ENCODE measurements at places on chromosomes 2 and 18. TPM values are rescaled to one million over a fixed set of nuclear protein-coding genes. Genes with fewer than 3 reads are reported as not detected.

Gene PFN4
- 0.49 TPM for total RNA-seq

Gene SFT2D3
- total RNA-seq = 11.0 TPM

Gene CRYGC
- not detected for total RNA-seq

Gene KANSL1L
- total RNA-seq = 25.9 TPM

Gene TMEM178A
- total RNA-seq = 2.5 TPM

Gene STARD6
- not detected for total RNA-seq

Gene PIEZO2
- 33.2 TPM for total RNA-seq

Gene SRD5A2
- total RNA-seq = 2.9 TPM

Gene MYO3B
- total RNA-seq = 0.82 TPM

Gene C2orf80
- total RNA-seq = not detected

Gene ATP5F1A
- 265 TPM for total RNA-seq

- no peak overlapping the region for H3K4me3 ChIP-seq
- H3K36me3 ChIP-seq = no peaks in the 10 kb centered on the region
- H3K27ac ChIP-seq = no peak overlapping the region
- peaks cover 5% of the 10 kb centered on the region for H3K4me1 ChIP-seq
- DNase-seq = no peak
Observed at GRCh38 chr2:148218326-148219075, 197.6 kb downstream of the MBD5 start.

- no peaks in the 10 kb centered on the region for H3K36me3 ChIP-seq
- no peak overlapping the region for H3K27ac ChIP-seq
- no peak overlapping the region for H3K4me3 ChIP-seq
- no peak for DNase-seq
Observed at GRCh38 chr2:62785216-62785615, 79.7 kb downstream of the EHBP1 start.

GRCh38 chr18:10240973-10241372 is 213.5 kb upstream of the APCDD1 start:
- no peak overlapping the region for H3K27ac ChIP-seq
- no peaks in the 10 kb centered on the region for H3K36me3 ChIP-seq
- H3K4me1 ChIP-seq = peaks cover 50% of the 10 kb centered on the region
- no peak overlapping the region for H3K4me3 ChIP-seq

DNA sequence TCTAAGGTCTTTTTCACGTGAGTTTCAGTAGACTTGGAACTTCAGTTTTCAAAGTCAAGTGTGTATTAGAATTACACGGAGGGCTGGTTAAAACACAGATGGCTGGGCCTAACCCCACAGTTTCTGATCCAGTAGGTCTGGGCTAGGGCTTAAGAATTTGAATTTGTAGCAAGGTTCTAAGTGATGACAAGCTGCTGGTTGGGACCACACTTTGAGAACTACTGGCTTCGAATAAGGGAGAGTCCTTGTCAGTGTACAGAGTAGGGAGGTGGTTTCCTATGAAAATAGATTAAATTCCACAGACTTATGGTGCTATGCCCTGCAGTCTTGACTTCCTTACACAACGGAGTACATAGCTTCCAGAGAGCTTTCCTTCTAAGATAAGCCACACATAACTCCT is 4.5 kb downstream of the RHOB start:
- peaks cover 8% of the 10 kb centered on the region for H3K4me1 ChIP-seq
- peaks cover 3% of the 10 kb centered on the region for H3K36me3 ChIP-seq
- H3K27ac ChIP-seq = peak overlapping the region; percentile 89
- H3K27me3 ChIP-seq = no peaks in the 10 kb centered on the region

DNA sequence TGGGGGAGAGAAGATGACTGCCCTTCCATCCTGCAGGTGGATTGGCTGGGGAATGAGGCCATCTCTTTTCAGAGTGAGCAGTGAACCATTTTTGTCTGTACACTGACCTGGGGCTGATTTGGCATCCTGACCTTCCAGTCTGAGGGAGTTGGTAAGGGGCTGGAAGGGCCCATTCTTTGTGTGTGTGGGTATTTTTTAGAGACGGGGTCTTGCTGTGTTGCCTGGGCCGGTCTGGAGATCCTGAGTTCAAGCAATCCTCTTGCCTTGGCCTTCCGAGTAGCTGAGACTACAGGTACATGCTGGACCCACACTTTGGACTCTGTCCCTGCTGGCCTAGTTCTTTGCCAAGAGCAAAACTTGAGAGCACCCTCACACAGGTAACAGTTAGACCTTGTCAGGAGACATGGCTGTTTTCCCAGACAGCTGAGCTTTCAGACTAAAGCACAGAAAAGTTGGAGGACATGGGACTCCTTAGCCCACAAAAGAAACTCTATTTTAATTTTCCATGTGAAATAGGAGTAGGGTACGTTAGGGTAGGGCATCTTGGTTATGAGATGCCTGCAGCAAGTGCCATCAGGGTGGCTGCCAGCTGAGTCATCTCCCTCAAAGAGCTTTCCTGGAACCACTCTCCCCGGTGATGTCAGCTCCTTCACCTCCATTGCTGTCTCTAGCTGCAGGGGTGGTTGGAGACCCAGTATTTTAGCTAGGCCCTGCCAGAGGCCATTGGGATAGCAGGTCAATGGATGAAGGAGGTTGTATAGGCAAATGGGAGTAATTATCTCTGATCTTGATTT is 60.7 kb downstream of the DGKD start:
- no peak overlapping the region for H3K4me3 ChIP-seq
- no peak for DNase-seq
- H3K4me1 ChIP-seq = peaks cover 30% of the 10 kb centered on the region
- no peaks in the 10 kb centered on the region for H3K27me3 ChIP-seq
- no peaks in the 10 kb centered on the region for H3K36me3 ChIP-seq

DNA sequence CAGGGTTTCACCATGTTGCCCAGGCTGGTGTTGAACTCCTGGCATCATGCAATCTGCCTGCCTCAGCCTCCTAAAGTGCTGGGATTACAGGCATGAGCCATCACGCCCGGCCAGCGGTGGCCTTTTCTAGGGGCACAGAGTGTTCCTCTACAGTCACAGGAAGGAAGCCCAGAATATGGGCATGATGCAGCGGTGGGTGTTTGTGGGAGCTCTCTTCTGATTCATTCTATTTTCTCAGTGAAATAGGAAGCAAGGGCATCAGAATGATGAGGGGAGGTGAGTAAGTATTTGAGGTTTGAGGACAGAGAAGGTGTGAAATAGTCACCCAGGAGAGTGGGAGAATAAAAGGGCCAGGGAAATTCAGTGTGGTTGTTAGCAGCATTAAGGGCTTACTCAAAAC is 70.3 kb upstream of the PSME4 start:
- H3K4me3 ChIP-seq = no peak overlapping the region
- H3K27ac ChIP-seq = no peak overlapping the region
- no peaks in the 10 kb centered on the region for H3K27me3 ChIP-seq
- H3K4me1 ChIP-seq = no peaks in the 10 kb centered on the region
- DNase-seq = no peak
- H3K36me3 ChIP-seq = no peaks in the 10 kb centered on the region

DNA sequence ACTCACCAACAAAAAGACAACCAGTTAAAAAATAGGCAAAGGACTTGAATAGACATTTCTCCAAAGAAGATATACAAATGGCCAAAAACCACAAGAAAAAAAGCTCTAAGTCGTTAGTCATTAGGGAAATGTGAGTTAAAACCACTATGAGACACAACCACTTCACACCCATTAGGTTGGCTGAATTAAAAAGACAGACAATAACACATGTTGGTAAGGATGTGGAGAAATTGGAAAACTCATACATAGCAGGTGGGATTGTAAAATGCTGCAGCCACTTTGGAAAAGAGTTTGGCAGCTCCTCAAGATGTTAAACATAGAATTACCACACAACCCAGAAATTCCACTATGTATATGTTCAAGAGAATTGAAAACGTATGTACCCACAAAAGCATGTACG is 117.6 kb upstream of the SPATS2L start:
- no peak overlapping the region for H3K4me3 ChIP-seq
- H3K36me3 ChIP-seq = no peaks in the 10 kb centered on the region
- H3K27me3 ChIP-seq = no peaks in the 10 kb centered on the region
- H3K4me1 ChIP-seq = no peaks in the 10 kb centered on the region

GRCh38 chr2:102510791-102511575 is 38.0 kb downstream of the SLC9A4 start:
- no peak for DNase-seq
- H3K27me3 ChIP-seq = no peaks in the 10 kb centered on the region
- H3K4me1 ChIP-seq = no peaks in the 10 kb centered on the region
- H3K36me3 ChIP-seq = no peaks in the 10 kb centered on the region
- no peak overlapping the region for H3K4me3 ChIP-seq

DNA sequence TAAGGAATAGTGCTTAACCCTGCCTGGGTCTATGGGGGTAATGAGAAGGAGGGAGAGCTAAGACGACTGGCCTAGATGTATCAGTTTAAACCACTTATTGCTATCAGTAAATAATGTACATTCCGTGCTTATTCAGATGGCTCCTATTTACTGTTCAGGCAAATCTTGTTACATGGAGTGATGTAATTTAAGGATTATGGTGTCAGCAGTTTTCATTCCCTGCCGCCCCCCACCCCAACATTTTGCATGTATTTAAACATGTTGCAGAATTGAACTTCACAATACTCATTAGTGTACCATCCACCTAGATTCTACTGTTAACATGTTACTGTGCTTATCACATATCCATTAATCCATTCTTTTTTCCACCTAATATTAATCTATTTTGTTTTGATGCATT is 11.7 kb downstream of the AGPS start:
- H3K27me3 ChIP-seq = no peaks in the 10 kb centered on the region
- no peak overlapping the region for H3K27ac ChIP-seq
- H3K4me1 ChIP-seq = no peaks in the 10 kb centered on the region
- no peaks in the 10 kb centered on the region for H3K36me3 ChIP-seq
- no peak for DNase-seq

DNA sequence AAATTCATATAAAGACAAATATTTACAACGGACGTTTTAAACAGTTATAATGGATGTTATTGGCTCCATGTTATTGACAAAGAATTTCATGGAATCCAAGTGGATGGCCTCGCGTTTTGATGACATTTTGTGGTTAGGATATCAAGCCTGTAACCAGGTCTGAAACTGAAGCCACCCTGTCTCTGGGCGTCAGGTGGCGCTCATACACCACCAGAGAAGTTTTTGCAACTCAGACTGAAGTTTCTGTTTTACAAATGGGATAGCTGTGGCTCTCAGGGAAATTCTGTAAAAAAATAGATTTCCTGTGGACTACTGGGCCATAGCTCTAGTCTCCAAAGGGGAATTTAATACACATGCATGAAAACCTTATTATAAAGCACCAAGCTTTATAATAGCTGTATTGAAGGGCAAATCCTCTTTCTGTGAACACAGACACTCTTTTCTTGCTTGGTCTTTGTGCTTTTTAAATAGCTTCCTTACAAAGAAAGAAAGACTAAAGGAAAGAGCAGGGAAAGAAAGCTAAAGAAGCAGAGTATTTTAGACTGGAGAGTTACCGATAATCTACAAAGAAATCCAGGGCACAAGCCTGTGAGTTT is 86.7 kb downstream of the C18orf54 start:
- no peaks in the 10 kb centered on the region for H3K27me3 ChIP-seq
- no peak overlapping the region for H3K27ac ChIP-seq
- H3K36me3 ChIP-seq = no peaks in the 10 kb centered on the region
- peak; percentile 78 for DNase-seq

GRCh38 chr2:166184789-166185188 is 57.0 kb upstream of the SCN1A start:
- no peaks in the 10 kb centered on the region for H3K4me1 ChIP-seq
- no peak overlapping the region for H3K4me3 ChIP-seq
- H3K36me3 ChIP-seq = no peaks in the 10 kb centered on the region
- H3K27me3 ChIP-seq = no peaks in the 10 kb centered on the region
- DNase-seq = peak; percentile 23

DNA sequence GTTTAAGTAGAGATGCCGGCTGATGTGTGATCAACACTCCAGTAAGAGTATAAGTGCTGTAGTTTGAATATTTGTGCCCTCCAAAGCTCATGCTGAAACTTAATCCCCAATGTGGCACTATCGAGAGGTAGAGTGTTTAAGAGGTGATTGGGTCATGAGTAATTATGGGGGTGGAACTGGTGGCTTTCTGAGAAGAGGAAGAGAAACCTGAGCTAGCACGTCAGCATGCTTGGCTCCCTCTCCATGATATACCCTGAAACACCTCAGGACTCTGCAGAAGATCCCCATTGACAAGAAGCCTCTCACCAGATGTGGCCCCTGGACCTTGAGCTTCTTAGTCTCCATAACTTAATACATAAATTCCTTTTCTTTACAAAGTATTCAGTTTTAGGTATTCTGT is 584.8 kb downstream of the TSN start:
- H3K27me3 ChIP-seq = no peaks in the 10 kb centered on the region
- H3K36me3 ChIP-seq = no peaks in the 10 kb centered on the region
- no peak overlapping the region for H3K27ac ChIP-seq
- H3K4me3 ChIP-seq = no peak overlapping the region
- no peaks in the 10 kb centered on the region for H3K4me1 ChIP-seq

- no peaks in the 10 kb centered on the region for H3K27me3 ChIP-seq
- no peak overlapping the region for H3K4me3 ChIP-seq
- peak; percentile 98 for DNase-seq
- H3K4me1 ChIP-seq = peaks cover 27% of the 10 kb centered on the region
Observed at GRCh38 chr2:12177455-12178288, 431.2 kb downstream of the LPIN1 start.

DNA sequence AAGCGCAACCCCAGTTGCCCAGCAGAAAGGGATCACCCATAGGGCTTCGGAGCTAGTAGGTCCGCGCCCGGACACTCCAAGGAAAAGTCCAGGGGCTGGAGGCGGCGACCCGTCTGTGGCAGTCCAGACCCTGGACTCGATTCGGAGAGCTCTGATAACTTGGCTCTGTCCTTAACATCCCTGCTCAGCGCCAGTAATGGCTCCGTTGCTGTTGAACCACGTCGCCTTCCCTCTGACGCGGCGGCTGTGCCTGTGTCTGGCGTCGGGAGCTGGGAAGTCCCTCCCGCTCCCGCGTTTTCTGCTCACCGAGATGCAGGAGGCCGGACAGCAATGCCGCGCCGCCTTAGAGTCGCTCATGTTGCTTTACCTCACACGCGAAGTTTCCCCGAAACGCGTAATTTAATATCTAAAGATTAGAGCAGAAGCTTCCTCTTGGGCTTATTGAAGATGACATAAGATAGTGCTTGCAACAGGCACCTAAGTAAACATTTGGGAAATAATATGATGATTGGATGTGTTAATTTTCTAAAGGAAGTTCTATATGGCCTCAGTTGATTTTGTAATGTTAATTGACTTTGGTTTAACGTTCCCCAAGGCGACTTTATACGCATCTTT is 1.3 kb upstream of the ZBTB14 start:
- H3K27ac ChIP-seq = peak overlapping the region; percentile 97
- peaks cover 4% of the 10 kb centered on the region for H3K4me1 ChIP-seq
- no peaks in the 10 kb centered on the region for H3K36me3 ChIP-seq
- peak; percentile 90 for DNase-seq
- peak overlapping the region; percentile 66 for H3K4me3 ChIP-seq

GRCh38 chr2:18987016-18987415 is 371.4 kb downstream of the OSR1 start:
- no peaks in the 10 kb centered on the region for H3K27me3 ChIP-seq
- no peak overlapping the region for H3K27ac ChIP-seq
- H3K4me1 ChIP-seq = peaks cover 5% of the 10 kb centered on the region
- no peaks in the 10 kb centered on the region for H3K36me3 ChIP-seq
- no peak for DNase-seq
- no peak overlapping the region for H3K4me3 ChIP-seq

GRCh38 chr18:79947881-79948610 is 3.4 kb downstream of the SLC66A2 start:
- no peak overlapping the region for H3K27ac ChIP-seq
- DNase-seq = no peak
- H3K4me3 ChIP-seq = no peak overlapping the region

Measured in lung (tissue), 17 donors.